ENCODE measurements at places on chromosomes 3 and 15.

GRCh38 chr3:22239011-22239410, 488.0 kb upstream of the ZNF385D start:
- no peak for DNase-seq

GRCh38 chr3:159139326-159139725, 337.5 kb downstream of the MFSD1 start:
- no peak for DNase-seq

DNA sequence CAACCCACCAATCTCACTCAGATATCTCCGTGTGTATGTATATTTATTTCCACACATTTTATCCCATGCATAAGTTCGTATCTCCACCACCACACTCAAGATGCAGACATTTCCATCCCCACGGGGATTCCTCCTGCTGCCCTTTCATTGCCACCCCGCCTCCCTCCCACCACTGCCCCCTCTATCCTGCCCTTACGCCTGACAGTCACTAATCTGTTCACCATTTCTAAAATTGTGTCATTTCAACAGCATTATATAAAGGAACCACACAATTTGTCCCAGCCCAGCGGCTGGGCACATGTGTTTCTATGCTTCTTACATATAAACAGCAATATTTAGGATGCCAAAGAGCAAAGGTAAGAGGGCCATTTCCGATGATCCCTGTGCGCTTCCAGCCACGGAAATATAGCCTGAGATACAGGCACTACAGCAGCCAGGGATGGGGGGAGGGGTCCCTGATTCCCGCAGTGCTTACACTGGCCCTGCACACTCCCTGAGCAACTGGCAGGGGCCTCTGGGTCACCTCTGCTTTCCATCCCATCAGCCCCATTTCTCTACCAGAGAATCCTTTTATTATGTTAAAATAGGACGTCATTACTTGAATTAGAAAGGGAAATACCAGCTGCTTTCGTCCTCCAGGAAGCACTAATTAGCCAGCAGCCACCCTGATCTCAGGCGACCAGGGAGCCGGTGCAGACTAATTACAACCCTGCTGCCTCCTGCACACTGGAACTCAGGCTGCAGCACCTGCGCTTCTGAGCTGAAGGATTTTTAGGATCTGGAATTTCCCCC, 372.0 kb upstream of the ATP10A start:
- DNase-seq: no peak

GRCh38 chr15:69090197-69090948, 70.1 kb upstream of the GLCE start:
- no peak for DNase-seq

DNA sequence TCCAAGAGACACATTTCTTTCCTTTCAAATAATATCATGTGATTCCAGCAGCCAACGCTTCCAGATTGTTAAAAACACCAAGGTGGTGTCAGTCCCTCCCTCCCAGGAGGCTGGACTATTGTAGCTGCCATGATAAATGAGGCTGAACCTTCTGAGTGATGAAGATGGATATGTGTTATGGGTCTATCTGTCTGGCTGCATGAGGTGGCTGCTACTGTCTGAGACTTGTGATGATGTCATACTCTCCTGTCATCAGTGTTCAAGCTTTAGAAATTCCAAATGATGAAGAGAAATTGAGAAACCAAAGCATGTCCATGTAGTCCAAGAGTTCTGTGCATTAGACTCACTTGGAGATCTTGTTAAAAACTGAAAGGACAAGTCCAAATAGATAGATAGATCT, 683.0 kb downstream of the NTRK3 start:
- DNase-seq: no peak

- peak; percentile 20 for DNase-seq
These were observed 9.5 kb downstream of the RUVBL1 start for GRCh38 chr3:128113817-128114794.

Data from CD4-positive, alpha-beta T cell treated with Interleukin-4 for 4 hours (primary cell).